Brain pericyte (primary cell): ENCODE measurements at places on chromosomes 3 and 15.

GRCh38 chr3:159266779-159267178, 464.9 kb downstream of the MFSD1 start:
- no peak for DNase-seq

- DNase-seq: no peak
Measured at GRCh38 chr3:20250786-20251185, 64.8 kb upstream of the SGO1 start.

GRCh38 chr3:189507856-189508255, 123.3 kb upstream of the TP63 start:
- DNase-seq: no peak

DNA sequence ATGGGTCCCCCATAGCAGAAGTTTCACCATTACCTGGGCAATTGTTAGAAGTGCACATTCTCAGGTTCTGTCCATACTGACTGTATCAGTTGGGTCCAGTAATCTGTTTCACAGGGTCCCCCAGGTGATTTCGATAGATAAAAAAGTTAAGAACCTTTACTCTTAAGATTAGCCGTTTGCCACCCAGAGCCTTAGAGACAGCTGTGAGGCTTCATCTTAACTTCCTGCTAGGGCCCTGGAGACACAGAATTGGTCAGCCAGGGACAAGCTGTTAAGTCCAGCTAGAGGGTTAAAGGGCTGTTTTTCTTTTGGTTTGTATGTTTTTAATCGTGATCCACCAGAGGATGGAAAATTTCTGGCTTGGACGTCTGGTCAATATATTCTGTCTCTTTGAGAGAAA, 6.7 kb downstream of the FAM162A start:
- DNase-seq: no peak

GRCh38 chr3:45599424-45599886, 4.9 kb downstream of the LIMD1 start:
- no peak for DNase-seq

- no peak for DNase-seq
Measured at GRCh38 chr3:88987776-88988175, 119.6 kb upstream of the EPHA3 start.

- no peak for DNase-seq
Measured at GRCh38 chr15:51322621-51323296, 15.6 kb downstream of the CYP19A1 start.

GRCh38 chr3:9909221-9910013, 6.8 kb downstream of the IL17RE start:
- DNase-seq: no peak

DNA sequence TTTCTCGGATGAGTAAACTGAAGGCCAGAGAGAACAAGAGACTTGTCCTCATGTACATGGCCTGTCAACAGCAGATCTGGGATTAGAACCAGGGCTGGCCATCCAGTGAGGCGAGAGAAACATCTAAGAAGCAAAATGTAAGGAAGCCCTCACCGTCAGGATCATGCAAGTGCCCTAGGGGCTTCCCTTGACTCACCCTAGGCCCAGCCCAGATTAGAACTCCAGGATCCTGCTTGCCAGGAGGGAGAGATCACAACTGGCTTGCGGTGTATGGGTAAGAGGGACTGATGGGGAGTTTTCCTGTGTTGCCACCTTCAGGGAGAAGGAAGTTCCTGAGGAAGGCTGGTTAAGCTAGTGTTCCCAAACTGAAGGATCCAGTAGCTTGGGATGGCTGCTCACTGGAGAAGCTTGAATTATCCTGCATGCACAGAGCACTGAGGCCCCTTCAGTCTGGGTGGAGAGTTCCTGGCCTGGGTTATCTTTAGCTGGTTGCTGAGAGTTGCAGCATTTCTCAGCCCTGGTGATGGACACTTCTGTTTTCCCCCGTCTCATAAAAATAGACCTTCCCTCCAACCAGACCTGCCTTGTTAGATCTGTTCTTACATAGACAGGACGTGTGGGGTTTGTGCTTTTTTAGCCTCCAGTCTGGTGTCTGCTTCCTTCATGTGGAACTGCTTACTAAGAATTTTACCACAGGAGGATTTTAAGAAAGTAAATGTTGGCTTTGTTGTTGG, 28.2 kb upstream of the XIRP1 start:
- DNase-seq: no peak

- DNase-seq: no peak
Measured at GRCh38 chr3:182041668-182042291, 330.1 kb downstream of the SOX2 start.

DNA sequence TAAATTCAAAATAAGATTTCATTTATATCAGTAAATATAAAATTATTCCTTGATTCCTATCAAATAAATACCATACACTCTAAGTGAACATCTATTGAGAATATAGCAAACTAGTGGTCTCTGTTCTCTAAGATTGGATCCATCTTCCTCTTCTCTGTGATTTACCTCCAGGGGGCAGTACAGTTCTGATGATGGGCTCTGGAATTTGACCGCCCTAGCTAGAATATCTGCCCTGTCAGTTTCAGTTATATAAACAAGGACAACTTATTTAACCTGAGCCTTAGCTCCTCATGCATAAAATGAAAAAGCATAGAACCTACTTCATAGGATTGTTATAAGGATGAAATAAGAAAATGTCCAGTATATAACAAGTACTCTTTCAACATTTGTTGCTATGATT, 171.1 kb upstream of the CCDC54 start:
- DNase-seq: no peak

DNA sequence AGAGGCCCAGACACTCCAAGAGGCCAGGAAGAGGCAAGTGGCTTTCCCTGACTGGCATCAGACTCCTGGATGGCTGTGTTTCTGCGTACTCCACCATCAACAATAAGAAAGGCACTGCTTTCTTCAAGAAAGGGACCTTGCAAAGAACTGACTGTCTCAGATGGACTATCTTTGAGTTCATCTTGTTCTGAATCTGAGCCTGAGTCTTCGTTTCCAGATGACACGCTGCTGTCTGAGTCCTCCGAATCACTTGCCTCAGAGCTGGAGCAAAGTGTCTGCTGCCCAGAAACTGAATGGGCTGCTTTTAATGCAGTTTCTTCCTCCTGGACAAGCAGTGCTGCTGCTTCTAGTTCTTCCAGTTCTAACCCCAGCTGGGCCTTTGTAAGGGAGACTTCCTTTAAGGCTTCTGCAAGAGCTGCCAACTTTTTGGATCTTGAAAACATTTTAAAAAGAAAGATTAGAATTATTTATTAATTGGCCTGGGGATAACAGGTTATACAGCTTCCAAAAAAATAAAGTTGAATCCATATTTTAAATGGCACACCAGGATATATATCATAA, 97.8 kb downstream of the SHQ1 start:
- no peak for DNase-seq

DNA sequence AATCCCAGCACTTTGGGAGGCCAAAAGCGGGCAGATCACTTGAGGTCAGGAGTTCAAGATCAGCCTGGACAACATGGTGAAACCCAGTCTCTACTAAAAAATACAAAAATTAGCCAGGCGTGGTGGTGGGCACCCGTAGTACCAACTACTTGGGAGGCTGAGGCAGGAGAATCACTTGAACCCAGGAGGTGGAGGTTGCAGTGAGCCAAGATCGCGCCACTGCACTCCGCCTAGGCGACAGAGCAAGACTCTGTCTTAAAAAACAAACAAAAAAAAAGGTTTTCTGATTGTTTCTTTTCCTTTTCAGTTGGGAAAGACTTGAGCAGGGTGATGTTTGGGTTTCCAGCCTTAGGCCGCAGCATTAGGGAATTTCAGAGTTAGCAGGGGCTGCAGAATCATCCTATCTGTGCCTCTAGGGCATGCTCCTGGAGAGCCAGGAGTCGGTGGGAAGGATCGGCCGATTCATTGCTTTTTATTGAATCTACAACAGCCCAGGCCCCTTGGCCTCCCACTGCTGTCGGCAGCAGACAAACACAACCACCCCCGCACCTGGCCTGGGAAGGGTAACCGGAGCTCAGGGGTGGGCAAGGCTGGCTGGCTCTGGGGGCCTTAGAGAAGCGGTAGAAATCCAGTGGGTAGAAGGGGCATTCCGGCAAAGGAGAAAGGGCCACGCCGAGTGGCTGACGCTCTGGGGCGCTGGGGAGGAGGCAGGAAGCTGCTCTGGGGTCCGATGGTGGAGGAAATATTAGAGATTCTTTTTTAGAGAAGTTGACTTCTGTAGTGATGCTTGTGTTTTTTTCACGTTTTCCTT, 6.3 kb downstream of the CHAC1 start:
- no peak for DNase-seq

DNA sequence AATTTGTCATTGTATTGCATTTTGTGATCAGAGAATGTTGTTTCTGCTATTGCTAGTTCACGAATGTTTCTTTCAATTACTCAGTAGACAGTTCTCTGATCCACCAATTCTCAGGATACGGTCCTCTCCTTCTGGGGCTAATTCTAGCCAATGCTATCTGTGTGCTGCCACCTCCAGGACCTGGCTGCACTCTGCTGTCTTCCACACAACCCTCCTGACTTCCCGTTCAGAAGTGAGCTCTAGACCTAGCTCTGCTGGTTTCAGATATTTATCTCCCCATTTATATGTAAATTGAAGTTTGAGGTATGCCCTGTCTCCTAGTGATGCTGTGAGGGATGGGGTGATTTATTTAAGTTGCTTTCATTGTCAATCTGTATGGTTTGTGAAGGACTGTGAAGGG, 21.7 kb upstream of the UBL7 start:
- no peak for DNase-seq

DNA sequence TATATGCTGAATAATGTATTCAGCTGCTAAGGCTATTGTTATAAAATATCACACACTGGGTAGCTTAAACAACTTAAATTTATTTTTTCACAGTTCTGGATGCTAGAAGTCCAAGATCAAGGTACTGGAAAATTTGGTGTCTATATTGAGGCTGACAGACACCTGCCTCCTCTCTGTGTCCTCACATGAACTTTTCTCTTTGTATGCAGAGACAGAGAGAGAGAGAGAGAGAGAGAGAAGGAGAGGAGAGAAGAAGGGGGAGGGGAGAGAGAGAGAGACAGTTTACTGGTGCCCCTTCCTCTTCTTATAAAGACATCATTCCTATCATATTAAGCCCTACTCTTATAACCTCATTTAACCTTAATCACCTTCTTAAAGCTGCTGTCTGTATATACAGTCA, 320.1 kb upstream of the THBS1 start:
- DNase-seq: no peak

DNA sequence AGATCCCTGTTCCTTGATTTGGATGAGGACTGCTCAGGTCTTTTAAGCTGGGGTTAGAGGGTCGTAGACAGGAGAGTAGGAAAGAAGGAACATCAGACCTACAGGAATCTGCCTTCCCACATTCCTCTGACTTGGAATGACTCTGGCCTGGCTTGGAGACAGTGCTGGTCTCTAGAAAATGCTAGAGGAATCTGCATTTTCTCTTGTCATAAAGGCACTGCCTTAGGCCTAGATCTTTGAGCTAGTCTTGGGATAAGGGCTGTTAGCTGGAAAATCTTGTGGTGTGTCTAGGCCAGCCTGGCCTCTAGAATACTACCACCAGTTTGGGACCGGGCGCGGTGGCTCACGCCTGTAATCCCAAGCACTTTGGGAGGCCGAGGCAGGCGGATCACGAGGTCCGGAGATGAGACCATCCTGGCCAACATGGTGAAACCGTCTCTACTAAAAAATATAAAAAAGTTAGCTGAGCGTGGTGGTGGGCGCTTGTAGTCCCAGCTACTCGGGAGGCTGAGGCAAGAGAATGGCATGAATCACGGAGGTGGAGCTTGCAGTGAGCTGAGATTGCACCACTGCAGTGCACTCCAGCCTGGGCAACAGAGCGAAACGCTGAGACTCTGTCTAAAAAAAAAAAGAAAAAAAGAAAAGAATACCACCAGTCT, 17.3 kb upstream of the BSN start:
- no peak for DNase-seq

GRCh38 chr3:47419083-47420043, 38.5 kb downstream of the PTPN23 start:
- no peak for DNase-seq

GRCh38 chr3:139585820-139586219, 46.3 kb upstream of the RBP1 start:
- no peak for DNase-seq

GRCh38 chr3:112681822-112682325, 40.9 kb upstream of the CCDC80 start:
- DNase-seq: no peak

GRCh38 chr3:69649120-69650065, 89.9 kb upstream of the MITF start:
- no peak for DNase-seq

- no peak for DNase-seq
Measured at GRCh38 chr15:31016446-31016915, 25.1 kb upstream of the MTMR10 start.

- no peak for DNase-seq
Measured at GRCh38 chr3:43919029-43919428, 228.3 kb downstream of the ABHD5 start.

DNA sequence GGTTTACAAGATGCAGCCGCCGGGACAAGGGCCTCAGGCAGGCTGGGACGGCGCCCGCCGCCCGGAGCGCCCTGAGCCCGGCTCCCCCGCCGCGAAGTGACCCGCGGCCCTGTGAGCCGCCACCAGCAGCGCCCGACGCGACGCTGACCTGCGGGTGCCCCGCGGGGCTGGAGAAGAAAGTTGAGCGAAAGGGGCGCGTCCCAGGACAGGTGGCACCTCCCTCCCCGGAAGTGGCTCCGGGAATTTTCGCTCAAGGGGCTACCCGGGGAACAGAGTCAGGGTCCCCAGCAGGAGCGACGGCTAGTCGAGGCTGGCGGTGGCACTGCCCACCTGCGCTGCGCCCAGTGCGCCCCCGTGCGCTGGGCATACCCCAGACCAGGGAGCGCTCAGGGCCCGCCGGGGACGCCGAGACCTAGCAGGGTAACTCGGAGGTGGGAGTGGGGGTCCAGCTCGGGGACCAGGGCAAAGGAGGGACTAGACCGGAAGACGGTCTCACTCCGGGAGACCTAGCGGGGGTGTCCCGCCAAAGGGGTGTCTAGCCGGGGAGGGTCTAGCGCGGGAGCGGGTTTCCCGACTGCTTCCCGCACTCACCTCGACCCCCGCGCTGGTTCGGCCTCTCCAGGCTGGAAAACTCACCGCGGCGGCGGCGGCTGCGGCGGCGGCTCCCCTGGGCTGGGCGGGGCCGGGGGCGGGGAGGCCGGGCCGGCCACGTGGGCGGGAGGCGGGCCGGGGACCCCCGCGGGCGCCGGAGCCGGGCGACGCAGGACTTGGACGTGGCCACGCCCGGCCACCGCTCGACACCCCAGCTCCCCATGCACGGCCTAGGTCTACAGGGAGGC, 18.4 kb downstream of the SPATA12 start:
- no peak for DNase-seq

- DNase-seq: no peak
Measured at GRCh38 chr15:54843006-54843405, 353.7 kb downstream of the RSL24D1 start.

GRCh38 chr3:169390271-169390670, 273.2 kb downstream of the MECOM start:
- no peak for DNase-seq

DNA sequence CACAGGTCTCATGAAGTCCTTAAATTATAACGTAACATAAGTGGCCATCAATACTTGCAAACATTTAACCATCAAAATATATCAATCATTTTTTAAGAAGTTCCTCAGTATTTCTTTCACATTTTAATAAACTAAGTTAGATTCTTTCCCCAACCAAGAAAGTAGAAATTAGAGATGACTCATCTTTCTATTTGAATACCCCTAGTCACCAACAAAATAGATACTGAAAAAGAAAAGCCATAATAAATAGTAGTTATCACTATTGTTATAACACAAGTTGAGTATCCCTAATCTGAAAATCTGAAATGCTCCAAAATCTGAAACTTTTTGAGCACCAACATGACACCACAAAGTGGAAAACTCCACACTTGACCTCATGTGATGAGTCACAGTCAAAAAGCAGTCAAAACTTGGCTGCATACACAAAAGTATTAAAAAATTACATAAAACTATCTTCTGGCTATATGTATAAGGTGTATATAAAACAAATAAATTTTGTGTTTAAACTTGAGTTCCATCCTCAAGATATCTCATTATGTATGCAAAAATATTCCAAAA, 3.7 kb downstream of the SHQ1 start:
- no peak for DNase-seq
